HCT116 (cell line): ENCODE measurements at places on chromosomes 1 and 21. TPM values are rescaled to one million over a fixed set of nuclear protein-coding genes. Genes with fewer than 3 reads are reported as not detected.

Gene AGTRAP
- total RNA-seq = 49.0 TPM

Gene ZBTB48
- total RNA-seq = 41.9 TPM

Gene PRAMEF18
- total RNA-seq = not detected

DNA sequence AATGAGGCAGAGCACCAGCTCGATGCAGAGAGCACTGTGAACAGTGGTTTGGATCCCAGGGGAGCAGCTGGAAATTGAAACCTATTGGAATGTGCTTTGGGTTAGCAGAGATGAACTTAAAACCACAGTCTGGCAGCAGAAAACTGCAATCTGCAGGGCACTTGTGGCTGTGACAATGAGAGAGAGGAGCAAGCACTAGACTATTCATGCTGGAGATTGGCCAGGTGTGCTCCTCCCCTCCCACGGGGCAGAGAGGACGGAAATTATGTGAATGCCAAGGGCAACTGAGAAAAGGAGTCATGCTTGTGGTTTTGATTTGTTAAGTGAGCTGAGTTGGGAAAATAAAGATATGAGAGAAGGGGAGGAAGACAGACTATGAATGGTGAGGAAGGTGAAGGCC lies 38.1 kb downstream of the HSD3B2 start:
- 0 out of 2 replicates have a peak, but pooled peaks cover 5% of the 10 kb centered on the region for H3K27me3 ChIP-seq
- no peaks in the 10 kb centered on the region for H3K36me3 ChIP-seq
- no peaks in the 10 kb centered on the region for H3K4me1 ChIP-seq
- H3K4me3 ChIP-seq = no peak overlapping the region
- H3K27ac ChIP-seq = no peak overlapping the region

Gene IL12RB2
- 0.22 TPM for total RNA-seq

- no peak for DNase-seq
- no peak overlapping the region for H3K4me3 ChIP-seq
- H3K27ac ChIP-seq = no peak overlapping the region
- H3K36me3 ChIP-seq = peaks cover 97% of the 10 kb centered on the region
Measured at GRCh38 chr1:19156676-19157075, 53.4 kb downstream of the UBR4 start.

DNA sequence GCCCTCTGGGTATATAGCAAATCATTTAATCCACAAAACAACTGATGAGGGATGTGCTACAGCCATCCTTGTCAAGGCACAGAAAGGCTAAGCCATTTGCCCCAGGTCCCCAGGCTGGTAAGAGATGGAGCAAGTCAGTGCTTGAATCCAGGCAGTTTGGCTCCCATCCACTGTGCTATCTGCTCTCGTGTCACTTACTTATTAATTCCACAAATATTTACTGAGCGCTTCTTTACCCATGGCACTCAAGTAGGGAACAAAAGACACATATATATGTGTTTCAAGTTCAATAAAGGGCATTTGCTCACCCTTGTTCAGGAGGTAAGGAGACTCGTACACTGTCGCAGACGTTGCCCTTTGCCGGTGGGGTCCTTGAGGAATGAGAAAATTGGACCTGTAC lies 38.6 kb upstream of the MPZL1 start:
- H3K4me3 ChIP-seq = no peak overlapping the region
- H3K27ac ChIP-seq = no peak overlapping the region
- no peaks in the 10 kb centered on the region for H3K36me3 ChIP-seq
- H3K4me1 ChIP-seq = no peaks in the 10 kb centered on the region
- no peak for DNase-seq

Gene TMEM81
- total RNA-seq = 4.9 TPM

Gene SPRR1A
- total RNA-seq = not detected

Gene C1QA
- 0.91 TPM for total RNA-seq

Gene OR2L2
- total RNA-seq = not detected

Gene B3GALT5
- 1.2 TPM for total RNA-seq

DNA sequence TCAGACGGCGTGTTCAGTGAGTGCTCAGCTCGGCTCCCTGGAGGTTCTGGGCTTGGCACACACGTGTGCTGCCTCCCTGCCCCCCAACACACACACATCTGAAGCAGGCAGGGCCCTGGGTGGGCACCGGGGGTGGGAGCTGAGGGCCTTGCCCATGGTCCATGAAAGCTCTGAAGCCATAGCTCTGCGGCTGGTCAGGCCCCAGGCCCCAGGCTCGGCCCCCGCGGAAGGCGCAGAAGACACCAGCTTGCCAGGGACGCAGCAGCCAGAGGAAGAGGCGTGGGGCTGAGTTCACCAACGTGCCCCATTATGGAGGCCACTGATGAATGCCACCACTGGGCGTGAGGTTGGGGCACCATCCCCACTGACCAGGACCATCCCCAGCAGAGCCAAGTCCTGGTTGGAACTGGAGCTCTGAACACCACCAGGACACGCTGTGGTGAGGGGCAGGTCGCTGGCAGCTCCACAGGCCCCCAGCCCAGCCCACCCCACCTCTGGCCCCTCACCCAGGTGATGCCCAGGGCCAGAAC lies 4.2 kb downstream of the AURKAIP1 start:
- H3K4me3 ChIP-seq = no peak overlapping the region
- peaks cover 10% of the 10 kb centered on the region for H3K4me1 ChIP-seq
- H3K27ac ChIP-seq = no peak overlapping the region

DNA sequence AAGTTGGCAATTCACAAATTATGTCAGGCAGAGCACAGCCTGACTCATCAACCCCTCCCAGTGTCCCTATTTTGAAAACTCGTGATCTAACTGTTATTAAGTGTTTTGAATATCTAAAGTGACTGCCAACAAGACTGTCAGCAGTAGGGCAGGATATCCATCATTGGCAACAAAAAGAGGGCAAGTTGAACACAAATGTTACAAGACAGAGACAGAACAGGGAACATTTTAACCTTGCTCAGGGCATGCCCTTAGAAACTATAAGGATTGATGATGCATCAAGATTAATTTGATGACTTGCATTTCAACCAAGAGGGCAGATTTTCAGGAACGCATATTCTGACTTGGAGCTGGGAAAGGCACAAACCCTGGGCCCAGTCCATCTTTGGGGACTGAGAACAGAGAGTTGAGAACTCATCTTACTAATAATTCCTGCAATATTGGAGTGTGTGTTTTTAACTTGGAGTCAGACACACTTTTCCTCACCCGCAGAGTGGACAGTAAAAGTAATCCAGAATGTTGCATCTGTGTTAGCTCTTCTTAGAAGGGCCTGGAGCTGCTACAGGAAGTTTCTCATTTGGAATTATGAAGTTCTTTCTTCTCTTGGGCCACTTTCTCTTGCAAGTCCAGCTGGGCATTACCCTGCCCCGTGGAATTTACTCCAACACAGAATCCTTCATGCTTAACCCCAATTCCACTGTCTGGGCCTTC lies 317.2 kb downstream of the LTN1 start:
- no peak overlapping the region for H3K27ac ChIP-seq
- no peaks in the 10 kb centered on the region for H3K27me3 ChIP-seq
- no peaks in the 10 kb centered on the region for H3K36me3 ChIP-seq
- H3K4me1 ChIP-seq = no peaks in the 10 kb centered on the region

DNA sequence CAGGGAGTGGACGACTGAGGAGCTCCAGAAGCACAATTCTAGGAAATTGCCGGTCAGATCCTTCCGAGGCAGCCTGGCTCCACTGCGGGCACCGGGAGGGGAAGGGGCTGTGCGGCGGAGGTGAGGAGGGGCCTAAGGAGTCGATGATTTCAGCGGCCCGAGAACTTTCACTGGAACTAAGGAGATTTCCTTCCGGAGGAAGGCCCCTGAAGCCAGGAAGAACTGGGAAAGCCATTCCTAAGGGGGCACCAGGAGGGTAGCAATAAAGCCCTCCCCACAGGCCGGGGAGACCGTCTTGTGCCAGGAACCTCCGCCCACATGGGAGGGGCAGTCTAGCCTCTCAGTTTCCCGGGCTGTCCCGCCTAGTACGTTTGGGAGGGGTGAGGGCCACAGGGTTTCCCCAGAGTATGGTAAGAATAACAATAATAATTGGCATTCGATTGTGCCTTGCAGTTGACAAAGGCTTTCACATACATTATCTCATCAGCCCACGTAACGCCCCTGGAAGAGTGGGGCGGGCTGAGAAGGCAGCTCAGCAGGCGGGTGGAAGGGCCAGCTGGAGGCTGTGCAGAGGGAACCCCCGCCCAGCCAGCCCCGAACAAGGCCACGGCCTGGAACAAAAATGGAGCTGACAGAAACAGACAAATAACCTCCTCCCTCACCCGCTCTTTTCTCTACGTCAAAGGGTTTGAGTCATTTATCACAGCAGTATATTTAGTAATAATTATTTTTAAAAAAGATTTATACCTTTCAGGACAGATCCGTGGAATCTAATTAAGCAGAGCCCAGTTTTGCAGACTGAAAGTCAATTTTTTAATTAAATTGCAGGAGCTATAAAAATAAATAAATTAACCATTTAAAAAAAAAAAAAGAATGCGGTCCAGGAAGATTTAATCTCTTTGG lies 19.8 kb downstream of the NPR1 start:
- H3K4me3 ChIP-seq = no peak overlapping the region
- H3K4me1 ChIP-seq = peaks cover 22% of the 10 kb centered on the region
- no peaks in the 10 kb centered on the region for H3K27me3 ChIP-seq
- H3K27ac ChIP-seq = no peak overlapping the region
- DNase-seq = no peak

DNA sequence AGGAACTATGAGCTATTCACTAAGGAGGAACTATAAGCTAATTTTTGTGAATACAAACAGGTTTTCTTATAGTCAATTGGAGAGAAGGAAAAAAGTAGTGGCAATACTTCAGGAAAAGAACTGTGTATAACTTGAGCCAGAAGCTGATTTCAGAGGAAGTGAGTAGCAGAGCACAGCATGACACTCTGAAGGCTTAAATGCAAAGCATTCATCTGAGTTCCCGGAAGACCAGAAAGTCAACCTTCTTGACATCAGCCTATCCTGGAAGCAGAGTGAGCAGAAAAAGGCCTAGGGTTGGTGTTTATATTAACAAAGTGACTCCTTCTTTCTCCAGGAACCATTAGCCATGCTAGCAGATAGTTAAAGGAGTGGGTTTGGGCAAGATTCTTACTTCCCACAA lies 545.2 kb downstream of the MRPL39 start:
- H3K27ac ChIP-seq = no peak overlapping the region
- H3K27me3 ChIP-seq = no peaks in the 10 kb centered on the region
- no peak overlapping the region for H3K4me3 ChIP-seq
- no peaks in the 10 kb centered on the region for H3K4me1 ChIP-seq
- DNase-seq = no peak
- H3K36me3 ChIP-seq = no peaks in the 10 kb centered on the region

GRCh38 chr1:1150100-1150499 lies 23.6 kb upstream of the TTLL10 start:
- H3K36me3 ChIP-seq = no peaks in the 10 kb centered on the region
- no peaks in the 10 kb centered on the region for H3K27me3 ChIP-seq
- H3K4me3 ChIP-seq = no peak overlapping the region

- H3K4me1 ChIP-seq = no peaks in the 10 kb centered on the region
- H3K27me3 ChIP-seq = no peaks in the 10 kb centered on the region
- H3K4me3 ChIP-seq = no peak overlapping the region
- H3K27ac ChIP-seq = no peak overlapping the region
- DNase-seq = no peak
- H3K36me3 ChIP-seq = no peaks in the 10 kb centered on the region
Measured at GRCh38 chr21:19031953-19032352, 628.4 kb upstream of the TMPRSS15 start.

DNA sequence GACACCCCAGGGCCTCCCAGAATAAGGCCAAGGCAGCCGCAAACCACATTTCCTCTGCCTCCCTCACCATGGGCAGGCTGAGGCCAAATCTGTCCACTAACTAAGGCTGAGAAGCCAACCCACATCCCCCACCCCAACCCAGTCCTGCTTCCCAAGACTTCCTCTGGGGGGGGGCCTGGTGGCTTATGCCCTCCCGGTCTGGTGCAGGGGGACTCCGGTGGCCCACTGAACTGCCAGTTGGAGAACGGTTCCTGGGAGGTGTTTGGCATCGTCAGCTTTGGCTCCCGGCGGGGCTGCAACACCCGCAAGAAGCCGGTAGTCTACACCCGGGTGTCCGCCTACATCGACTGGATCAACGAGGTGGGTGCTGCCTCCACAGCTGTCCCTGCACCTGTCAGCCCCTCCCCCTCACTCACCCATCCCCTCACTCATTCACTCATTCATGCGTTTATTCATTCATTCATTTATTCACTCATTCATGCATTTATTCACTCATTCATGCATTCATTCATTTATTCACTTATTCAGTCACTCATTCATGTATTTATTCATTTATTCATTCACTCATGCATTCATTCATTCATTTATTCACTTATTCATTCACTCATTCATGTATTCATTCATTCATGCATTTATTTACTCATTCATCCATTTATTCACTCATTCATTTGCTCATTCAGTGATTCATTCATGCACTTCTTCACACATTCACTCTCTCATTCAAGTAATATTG lies 7.3 kb downstream of the CTRC start:
- H3K27ac ChIP-seq = no peak overlapping the region
- no peak for DNase-seq
- no peaks in the 10 kb centered on the region for H3K4me1 ChIP-seq
- no peaks in the 10 kb centered on the region for H3K27me3 ChIP-seq
- no peaks in the 10 kb centered on the region for H3K36me3 ChIP-seq
- H3K4me3 ChIP-seq = no peak overlapping the region

GRCh38 chr1:12180315-12180714 lies 13.5 kb downstream of the TNFRSF1B start:
- no peaks in the 10 kb centered on the region for H3K27me3 ChIP-seq
- H3K4me3 ChIP-seq = no peak overlapping the region
- no peak for DNase-seq
- no peaks in the 10 kb centered on the region for H3K36me3 ChIP-seq
